ENCODE measurements at places on chromosomes 4 and X.

DNA sequence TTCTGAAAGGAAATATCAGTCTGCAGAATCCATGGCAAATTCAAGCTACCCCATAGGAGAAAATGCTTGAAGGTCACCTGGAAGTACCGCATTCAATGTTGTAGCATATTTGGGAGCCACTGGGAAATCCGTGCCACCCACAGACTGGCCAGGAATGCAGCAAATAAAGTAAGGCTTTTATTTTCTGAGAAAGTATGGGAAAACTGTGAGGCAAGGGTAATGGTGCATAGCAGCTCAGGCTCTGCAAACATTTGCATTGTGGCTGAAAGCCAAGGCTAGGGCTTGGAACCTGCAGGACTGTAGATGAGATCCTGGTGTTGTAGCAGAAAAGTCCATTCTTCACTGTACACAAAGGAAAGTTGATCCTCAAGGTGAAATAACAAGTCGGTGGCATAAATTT is 450.9 kb upstream of the NR3C2 start:
- no peak for DNase-seq

GRCh38 chrX:146055733-146056132 is 238.1 kb downstream of the SLITRK2 start:
- DNase-seq: no peak

GRCh38 chr4:151034829-151035228 is 19.7 kb upstream of the LRBA start:
- no peak for DNase-seq

DNA sequence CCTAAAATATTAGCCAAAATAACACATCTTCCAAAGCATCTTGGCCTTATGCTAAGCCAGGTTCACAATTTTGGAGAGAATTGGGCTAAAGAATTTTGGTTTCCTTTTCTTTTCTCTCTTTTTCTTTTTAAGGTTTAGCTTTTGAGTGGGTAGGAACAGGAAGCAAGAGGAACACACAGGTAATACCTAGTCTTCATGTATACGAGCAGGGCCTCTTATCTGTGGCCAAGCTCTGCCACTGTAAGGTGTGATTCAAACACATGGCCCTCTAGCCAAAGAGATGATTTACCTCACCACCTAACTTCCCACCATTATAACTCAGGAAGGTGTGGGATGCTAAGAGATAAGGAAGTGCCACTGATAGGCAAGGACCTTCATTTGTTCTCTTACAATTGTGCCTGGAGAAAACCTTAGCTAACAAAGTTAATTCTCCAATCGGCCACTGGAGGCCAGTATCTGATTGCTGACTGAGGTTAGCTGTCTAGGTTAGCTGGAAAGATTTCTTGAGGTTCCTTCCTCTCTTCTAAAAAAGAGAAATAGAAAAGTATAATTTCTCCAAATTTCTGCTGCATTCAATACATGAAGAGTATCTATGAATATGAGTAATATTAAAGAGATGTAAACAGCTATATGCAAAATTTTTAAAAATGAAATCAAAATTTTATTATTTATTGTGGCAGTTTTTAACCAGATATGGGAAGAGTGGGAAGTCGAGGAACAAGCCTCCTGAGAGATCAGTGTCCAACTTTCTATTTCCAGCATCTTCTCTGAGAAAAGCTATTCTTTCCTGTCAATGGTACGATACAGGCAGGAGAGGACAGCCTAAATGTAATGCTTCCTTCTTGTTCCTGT is 30.1 kb upstream of the BBS7 start:
- DNase-seq: peak; percentile 73

DNA sequence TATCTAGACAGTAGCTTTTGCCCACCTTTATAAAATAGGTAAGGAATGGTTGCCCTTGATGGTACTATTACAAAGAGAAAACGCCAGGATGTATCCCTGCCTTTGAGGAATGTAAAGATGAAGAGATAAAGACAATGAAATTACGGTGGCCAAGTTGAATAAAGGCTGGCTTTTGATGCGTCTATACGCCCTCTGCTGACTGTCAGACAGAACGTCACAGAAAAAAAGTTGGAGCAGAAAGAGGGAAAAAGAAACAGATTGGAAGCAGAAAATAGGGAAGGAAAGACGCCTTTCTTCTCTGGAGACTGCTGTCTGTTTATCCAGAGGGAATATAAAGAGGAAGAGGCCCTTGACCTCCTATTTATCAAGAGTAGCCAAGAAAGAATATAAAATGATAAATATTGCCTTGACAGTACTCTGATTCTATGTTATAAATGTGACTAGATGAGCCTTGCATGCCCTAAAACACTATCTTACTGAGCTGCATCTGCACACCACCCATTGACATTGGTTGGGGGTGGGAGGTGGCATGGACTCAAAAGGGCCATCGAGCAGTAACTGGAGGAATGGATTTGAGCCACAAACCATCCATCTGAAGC is 30.6 kb downstream of the PCDH19 start:
- DNase-seq: peak; percentile 62

GRCh38 chr4:138305050-138305449 is 62.9 kb upstream of the SLC7A11 start:
- no peak for DNase-seq

GRCh38 chrX:39249999-39250398 is 448.7 kb downstream of the MID1IP1 start:
- DNase-seq: no peak

- DNase-seq: no peak
These were observed 84.3 kb downstream of the PDLIM5 start for GRCh38 chr4:94536049-94536448.

GRCh38 chr4:835148-836002 is 9.4 kb upstream of the CPLX1 start:
- no peak for DNase-seq

DNA sequence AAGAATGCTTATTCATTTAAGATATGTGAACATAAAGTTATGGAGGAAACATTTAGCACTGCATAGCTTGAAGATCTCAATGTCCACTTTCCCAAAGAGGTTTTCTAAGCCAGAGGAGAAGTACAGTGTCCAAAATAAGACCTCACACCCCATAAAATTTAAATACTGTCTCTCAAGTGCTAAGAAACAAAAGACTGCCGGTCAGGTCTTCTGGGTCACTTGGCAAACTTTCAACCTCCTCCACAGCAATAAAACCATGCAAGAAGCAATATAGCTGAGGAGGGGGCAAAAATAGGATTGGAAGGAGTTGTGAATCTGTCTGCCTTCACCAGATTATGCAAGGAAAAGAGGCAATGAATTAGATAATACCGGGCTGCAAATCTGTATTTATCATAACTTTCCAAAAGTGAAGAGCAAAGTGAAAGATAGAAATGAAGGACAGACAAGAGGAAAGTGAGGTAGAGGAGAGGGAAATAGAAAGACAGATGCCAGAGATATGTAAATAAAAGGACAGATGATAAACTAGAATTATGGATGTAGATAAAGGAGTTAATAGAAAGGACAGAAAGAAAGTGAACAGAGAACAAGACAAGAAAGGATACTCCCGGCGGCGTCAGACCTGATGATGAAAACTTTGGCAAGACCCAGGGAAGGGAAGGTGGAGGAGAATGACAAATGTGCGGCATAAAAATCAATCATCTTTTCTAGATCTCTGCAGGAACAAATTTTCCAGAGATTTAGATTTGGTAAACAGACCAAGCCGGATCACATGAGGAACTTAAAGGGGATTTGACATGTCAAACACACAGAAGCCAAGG is 152.7 kb upstream of the FAM241A start:
- DNase-seq: no peak

- peak; percentile 74 for DNase-seq
These were observed 84.4 kb downstream of the STOX2 start for GRCh38 chr4:183989461-183989860.

GRCh38 chrX:66015900-66016689 is 23.8 kb downstream of the VSIG4 start:
- DNase-seq: no peak

DNA sequence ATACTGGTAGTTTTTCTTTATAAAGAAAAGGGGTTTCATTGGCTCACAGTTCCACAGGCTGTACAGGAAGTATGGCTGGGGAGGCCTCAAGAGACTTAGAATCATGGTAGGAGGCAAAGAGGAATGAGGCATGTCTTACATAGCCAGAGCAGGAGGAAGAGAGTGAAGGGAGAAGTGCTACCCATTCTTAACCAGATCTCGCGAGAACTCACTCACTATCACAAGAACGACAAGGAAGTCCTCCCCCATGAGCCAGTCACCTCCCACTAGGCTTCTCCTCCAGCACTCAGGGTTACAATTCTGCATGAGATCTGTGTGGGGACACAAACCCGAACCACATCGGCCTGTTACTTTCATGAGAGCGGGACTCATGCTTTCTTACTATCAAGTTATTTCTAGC is 240.5 kb downstream of the TENM3 start:
- no peak for DNase-seq

GRCh38 chr4:17511051-17511450 is 839 bp downstream of the QDPR start:
- DNase-seq: peak; percentile 26

GRCh38 chr4:104494822-104495559 is at the start of gene CXXC4:
Gene CXXC4, minus strand, starts transcription at chr4:104494894. Its CDS starts 3,092 bp downstream, at chr4:104491802.
- DNase-seq: peak; percentile 48

- DNase-seq: no peak
These were observed 374.5 kb downstream of the GRID2 start for GRCh38 chr4:92678292-92678691.

- DNase-seq: no peak
These were observed 1.8 kb downstream of the PPP1R2C start for GRCh38 chrX:42776195-42776594.

GRCh38 chr4:26819478-26820095 is 41.1 kb upstream of the STIM2 start:
- DNase-seq: no peak

GRCh38 chr4:98687876-98688275 is 29.5 kb upstream of the TSPAN5 start:
- no peak for DNase-seq

DNA sequence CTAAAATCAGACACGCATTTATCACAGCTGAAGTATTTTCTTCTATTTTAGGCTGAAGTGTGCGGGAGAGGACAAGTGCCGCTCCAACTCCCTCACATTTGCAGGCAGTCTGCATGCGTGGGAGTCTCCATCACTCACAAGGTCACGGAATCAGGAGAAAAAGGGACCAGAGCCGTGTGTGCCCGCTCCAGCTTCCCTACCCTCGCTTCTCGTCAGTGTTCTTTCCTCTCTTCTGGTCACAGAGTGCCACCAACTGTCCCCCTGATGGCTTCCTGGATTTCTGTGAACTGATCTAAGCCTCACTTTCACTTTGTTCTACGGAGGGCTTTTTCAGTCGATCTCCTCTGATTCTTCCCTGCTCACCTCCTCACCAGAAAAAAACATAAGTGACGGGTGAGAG is 407.4 kb upstream of the AADAT start:
- DNase-seq: peak; percentile 45

DNA sequence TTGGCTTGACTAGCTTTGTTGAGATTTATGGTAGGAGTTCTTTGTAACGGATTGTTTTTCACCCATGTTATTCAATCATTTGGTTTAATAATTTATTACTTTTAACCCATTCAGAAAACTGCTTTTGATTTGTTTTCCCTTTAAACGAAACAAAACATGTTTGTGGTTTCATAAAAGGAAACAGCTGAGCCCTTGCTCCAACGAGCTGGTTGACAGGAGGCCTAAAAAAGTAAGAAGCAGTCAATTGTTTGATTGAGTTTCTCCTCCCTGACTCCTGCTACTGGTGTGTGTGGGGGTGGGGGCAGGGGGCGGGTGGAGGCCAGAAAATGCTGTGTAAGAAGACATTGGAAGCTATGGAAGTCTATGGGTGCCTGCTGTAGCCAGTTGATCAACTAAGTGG is 102.8 kb downstream of the CHRDL1 start:
- no peak for DNase-seq

GRCh38 chrX:630612-631496 is at the start of gene SHOX:
Gene SHOX, plus strand, starts transcription at chrX:630791. Its CDS starts 107 bp downstream, at chrX:630898.
- no peak for DNase-seq

DNA sequence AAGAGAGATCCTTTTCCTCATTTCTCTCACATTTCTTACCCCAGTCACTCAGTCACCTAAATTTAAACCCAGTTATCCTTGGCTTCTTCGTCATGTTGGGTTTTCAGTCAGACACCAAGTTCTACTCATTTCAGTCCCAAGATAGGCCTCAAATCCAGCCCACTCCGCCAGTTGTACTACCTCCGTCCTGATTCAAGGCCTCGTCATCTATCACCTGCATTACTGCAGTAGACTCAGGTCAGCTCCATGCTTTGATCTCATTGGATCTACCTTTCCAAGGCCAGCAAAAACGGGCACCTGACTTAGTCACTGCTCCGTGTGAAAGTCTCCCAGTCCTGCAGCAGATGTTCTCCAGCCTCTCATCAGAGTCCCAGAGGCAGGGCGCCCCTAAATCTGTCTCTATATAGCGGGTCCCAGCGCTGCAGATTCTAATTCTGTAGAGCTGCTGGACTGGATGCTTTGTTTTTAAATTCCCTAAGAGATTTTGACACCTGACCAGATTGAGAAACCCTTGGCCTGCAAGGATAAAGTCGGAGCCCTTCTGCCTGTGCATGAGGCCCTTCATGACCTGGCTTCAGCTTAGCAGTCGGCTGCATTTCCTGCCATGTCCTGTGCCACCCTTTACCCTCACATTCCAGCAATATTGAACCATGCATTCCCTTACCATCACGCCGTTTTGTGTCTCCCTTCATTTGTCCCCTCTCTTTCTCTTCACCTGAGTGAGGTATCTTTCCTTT is 53.7 kb downstream of the ZFX start:
- DNase-seq: no peak

DNA sequence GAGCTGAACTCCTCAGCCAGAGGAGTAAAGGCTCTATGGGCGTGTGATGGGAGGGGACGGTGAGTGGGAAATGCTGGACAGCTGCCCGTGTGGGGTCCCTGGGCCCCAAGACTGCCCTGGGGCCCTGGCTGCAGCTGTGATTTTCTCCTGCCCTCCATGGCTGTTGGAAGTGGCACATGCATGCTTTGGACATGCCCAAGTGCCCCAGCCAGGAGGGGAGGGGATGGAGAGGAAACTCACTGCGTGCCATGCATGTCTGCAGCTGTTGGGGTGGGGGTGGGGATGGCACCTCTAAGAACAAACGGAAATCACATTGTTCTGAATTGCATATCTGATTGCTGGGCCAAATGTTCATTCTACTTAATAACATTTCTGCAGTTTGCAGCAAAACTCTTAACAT is 52.4 kb downstream of the MID2 start:
- DNase-seq: no peak

- no peak for DNase-seq
These were observed 9.8 kb upstream of the PCDH18 start for GRCh38 chr4:137541876-137542646.

GRCh38 chrX:87067795-87068369 is 449.7 kb upstream of the KLHL4 start:
- DNase-seq: peak; percentile 10

- DNase-seq: no peak
These were observed 358.4 kb upstream of the CXorf51B start for GRCh38 chrX:146451136-146451535.

GRCh38 chr4:182913036-182913435 is 4.2 kb downstream of the DCTD start:
- DNase-seq: no peak

DNA sequence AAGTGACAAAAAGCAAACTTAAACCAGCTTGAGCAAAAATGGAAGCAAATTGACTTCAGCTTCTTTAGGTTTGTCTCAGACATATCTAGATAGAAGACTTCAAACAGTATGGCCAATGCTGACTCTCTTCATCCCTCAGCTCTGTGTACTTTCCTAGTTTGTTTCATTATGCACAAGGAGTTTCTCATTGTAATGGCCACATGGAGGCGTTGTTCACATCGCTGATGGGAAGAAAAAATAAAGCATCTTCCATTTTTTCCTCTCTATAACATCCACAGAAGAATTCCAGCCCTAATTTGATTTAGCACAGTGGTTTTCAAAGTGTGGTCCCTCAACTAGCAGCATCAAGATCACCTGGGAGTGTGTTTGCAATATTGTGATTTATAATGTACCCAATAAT is 397.5 kb upstream of the PRKX start:
- no peak for DNase-seq

- DNase-seq: no peak
These were observed 185.5 kb upstream of the TECRL start for GRCh38 chr4:64594723-64595122.

All from MCF 10A (cell line).